ENCODE measurements at places on chromosomes 2 and 18.

GRCh38 chr18:46264255-46264654, 160.1 kb downstream of the HAUS1 start:
- peak; percentile 26 for DNase-seq

GRCh38 chr18:59728816-59729215, 31.6 kb upstream of the CCBE1 start:
- no peak for DNase-seq

GRCh38 chr2:110828330-110828729, 96.0 kb downstream of the ACOXL start:
- no peak for DNase-seq

GRCh38 chr2:159165048-159165447, 121.5 kb downstream of the WDSUB1 start:
- peak; percentile 19 for DNase-seq

- no peak for DNase-seq
Measured at GRCh38 chr2:217365656-217366055, 505.8 kb upstream of the TNP1 start.

DNA sequence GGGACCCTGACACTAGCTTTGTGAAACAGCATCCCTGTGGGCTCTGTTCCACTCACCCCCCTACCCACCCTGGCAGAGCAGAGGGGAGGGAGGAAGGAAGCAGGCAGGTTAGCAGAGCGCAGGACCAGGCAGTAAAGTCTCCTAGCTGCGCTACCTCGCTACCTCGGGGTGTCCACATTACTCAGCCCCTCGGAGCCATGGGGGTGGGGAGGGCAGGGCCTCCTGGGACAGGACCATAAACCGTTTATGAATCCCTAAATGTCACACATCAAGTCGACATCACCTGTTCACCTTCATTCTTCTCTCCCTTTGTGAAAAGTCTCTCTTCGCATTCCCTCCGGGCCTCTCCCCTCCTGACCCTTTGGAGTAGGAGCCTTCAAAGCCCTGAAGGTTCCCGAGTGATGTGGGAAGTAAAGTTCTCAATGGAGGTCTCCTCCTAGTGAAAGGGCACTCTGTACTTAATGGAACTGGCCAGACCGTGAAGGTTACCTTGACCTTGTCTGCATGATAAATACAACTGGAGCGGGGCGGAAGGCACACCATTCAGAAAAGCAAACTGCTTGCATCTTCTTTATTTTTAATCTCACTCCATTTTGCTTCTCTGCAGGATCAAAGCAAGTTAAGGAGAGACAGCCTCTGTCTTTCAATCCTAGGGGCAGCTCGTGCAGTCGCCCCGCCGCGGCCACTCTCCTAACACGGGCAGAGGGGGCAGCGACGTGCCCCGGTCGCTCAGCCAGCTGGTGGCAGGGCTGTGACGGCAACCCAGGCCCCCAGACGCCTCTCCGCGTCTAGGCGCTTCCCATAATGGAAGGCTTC, 23.7 kb upstream of the SMAD7 start:
- DNase-seq: no peak

- DNase-seq: no peak
Measured at GRCh38 chr2:8036366-8036765, 645.5 kb upstream of the ID2 start.

GRCh38 chr2:236687296-236687965, 117.8 kb downstream of the ACKR3 start:
- no peak for DNase-seq

GRCh38 chr18:75527848-75528685, 100.6 kb upstream of the SMIM21 start:
- DNase-seq: no peak

DNA sequence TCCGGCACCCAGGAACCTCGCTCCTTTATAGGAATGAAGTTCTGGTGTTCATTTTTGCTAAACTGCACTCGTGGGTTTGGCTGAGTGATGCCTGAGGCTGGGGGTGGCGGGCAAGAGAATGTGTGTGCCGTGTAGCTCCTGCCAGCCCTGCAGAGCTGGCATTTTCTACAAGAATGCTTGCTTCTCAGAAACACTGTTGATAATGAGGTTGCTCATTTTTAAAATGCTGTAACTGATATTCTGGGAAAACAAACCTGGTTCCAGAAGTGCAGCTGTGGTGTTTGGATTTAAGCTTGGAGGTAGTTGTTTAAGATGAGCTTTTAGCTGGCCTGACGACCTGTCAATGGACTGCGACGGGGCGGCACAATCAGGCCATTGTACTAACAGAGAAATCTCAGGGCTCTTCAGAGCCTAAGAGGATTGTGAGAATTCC, 511.9 kb upstream of the TNP1 start:
- no peak for DNase-seq

- no peak for DNase-seq
Measured at GRCh38 chr2:54669677-54670484, 53.6 kb upstream of the EML6 start.

GRCh38 chr2:106109675-106110424, 84.3 kb downstream of the UXS1 start:
- no peak for DNase-seq

DNA sequence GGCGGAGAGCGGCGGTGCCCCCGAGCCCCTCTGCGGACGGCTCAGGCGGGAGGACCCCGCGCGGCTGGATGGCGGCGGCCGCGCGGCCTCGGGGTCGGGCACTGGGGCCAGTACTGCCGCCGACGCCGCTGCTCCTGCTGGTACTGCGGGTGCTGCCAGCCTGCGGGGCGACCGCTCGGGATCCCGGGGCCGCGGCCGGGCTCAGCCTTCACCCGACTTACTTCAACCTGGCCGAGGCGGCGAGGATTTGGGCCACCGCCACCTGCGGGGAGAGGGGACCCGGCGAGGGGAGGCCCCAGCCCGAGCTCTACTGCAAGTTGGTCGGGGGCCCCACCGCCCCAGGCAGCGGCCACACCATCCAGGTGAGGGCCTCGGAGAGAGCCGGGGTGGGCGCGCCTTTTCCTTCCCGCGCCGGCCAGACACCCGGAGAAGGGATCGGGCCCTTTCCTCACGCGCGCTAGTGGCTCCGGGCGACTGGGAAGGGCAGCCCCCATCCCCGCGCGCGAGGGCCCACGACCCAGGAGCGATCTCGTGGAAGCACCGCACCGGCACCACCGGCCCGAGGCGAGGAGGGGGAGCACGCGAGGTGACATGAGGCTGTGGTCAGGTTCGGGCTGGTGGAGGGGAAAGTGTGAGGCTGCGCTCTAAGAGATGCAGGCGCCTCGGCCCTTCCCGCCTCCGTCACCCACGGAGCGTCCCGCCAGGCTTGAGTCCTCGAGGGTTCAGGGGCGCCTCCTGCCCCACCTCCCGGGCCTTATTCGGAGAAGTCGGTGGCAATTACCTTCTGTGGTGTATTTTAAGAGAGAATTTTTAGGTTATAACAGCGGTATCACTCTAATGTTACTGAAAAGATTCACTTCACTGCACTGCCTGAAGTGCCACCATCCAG, 607 bp downstream of the LAMA3 start:
- no peak for DNase-seq

GRCh38 chr2:207223051-207223450, 57.3 kb upstream of the KLF7 start:
- DNase-seq: no peak

DNA sequence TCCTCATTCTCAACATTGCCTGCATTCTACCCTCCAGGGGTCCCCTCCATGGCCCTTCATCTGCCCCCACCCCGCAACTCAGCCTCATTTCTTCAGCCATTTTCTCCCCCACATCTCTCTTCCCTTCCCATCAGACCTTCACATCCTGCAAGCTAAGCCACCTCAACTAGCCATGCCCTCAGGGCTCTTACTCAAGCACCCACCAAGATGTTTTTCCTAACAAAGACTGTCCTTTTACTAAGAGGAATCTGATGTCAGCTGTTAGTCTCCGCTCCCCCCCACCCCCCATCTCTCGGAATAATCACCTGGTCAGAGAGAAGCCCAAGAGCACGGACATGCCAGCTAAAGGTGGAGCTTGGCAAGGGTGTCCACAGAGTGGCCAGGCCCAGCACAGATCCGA, 4.7 kb upstream of the CAPN10 start:
- no peak for DNase-seq

DNA sequence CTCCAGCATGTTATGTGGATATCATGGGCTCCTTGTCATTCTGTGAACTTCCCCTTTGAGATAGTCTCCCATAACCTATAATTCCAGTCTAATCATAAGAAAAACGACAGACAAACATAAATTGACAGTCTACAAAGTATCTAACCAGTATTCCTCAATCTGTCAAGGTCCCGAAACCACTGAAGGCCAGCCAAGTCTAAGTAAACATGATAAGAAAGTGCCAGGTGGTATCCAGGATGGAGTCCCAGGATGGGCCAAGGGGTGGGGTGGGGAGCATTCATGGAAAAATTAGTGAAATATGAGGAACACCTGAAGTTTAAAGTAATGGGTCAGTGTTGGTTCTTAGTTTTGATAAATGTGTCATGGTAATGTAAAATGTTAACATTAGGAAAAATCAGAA, 355.5 kb downstream of the DPP10 start:
- DNase-seq: no peak

DNA sequence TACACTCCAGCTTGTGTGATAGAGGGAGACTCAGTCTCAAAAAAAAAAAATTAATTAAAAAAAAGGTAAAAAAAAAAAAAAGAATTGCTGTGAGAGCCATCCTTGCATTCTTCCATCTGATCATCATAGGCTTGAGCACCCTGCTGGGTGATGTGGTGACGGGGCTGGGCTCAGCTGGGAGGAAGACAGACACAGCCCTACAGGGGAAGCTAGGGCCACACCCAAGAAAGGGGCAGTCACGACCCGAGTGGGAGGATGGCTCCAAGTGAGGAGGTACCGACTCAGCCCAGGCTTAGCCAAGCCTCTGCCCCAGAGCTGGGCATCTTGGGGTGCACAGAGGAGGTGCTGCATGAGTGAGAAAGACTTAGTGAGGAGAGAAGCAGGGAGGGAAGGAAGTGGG, 165.5 kb downstream of the SH3RF3 start:
- no peak for DNase-seq

GRCh38 chr2:218995972-218996711, 2.9 kb upstream of the CRYBA2 start:
- peak; percentile 92 for DNase-seq

GRCh38 chr18:44710931-44711330, 30.2 kb downstream of the SETBP1 start:
- no peak for DNase-seq

DNA sequence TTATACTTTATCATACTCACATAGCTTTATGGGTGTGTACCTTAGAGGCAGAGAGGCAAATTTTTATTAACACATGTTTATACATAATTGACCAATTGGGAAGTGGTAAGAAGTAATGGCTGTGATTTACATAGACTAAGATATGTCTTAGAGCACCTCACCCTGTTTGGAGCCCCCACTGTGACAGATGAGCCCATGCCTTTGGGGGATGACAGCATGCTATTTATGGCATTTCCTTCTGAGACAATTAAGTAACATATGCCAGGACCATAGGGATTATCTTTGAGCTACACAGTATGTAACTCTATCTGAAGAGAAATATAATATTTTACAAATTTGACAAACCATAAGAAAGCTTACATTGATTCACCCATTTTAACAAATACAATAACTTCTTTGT, 1655.3 kb upstream of the ACVR2A start:
- no peak for DNase-seq

- no peak for DNase-seq
Measured at GRCh38 chr2:33588232-33588631, 10.9 kb downstream of the FAM98A start.

GRCh38 chr2:172329774-172330671, 97.4 kb upstream of the ITGA6 start:
- DNase-seq: peak; percentile 53

DNA sequence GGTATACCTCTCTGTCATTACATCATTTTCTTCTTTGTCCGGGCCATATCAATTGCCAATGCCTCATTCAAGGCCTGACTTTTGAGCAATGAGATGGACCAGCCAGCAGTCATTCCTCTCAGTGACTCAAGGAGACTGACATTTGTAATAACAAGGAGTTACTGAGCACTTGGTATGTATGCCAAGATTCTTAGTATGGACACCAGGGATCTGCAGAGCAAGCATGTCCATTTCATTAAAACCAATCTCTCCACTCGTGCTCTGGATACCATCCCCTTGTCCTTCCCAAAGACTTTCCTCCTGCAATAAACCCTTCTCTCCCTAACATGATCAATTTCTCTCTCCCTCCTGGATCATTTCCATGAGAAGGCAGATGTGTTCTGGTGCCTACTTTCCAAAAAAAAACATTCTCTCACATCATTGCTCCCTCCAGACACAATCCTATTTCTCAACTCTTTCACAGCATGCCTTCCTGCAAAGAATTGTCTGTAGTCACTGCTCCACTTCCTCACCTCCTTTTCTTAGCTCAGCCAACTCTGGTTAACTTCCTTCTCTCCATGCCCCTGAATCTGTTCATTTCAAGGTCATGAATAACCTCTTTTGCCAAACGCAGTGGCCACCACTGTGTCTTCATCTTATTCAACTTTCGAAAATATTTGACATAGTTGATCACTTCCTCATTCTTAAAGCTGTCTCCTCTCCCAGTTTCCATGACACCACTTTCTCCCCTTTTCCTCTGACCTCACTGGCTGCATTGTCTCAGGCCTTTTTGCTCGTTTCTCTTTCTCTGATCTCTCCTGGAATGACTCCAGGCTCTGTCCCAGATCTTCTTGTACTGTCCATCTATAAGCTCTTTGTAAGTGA, 102.8 kb upstream of the CYP1B1 start:
- DNase-seq: no peak

- DNase-seq: peak; percentile 0
Measured at GRCh38 chr2:158079672-158080071, 22.0 kb upstream of the UPP2 start.

DNA sequence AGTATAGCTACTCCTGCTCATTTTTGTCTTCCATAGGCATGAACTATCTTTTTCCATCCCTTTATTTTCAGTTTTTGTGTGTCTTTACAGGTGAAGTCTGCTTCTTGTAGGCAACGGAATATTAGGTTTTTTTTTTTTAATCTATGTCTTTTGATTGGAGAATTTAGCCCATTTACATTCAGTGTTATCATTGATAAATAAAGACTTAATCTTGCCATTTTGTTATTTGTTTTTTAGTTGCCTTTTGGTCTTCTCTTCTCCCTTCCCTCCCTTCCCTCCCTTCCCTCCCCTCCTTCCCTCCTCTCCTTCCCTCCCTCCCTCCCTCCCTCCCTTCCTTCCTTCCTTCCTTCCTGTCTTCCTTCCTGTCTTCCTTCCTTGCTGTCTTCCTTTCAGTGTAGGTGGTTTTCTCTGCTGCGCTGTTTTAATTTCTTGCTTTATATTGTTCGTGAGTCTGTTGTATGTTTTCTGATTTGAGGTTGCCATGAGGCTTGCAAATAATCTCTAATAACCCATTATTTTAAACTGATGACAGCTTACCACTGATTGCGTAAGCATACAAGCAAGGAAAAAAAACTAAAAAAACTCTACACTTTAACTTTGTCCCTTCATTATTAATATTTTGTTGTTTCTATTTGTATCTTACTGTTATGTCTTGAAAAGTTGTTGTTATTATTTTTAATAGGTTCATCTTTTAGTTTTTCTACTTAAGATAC, 353.8 kb downstream of the PARD3B start:
- DNase-seq: no peak
